ENCODE measurements at places on chromosomes 11 and 22.

GRCh38 chr11:95358511-95359340 lies 127.7 kb upstream of the SESN3 start:
- DNase-seq: no peak

DNA sequence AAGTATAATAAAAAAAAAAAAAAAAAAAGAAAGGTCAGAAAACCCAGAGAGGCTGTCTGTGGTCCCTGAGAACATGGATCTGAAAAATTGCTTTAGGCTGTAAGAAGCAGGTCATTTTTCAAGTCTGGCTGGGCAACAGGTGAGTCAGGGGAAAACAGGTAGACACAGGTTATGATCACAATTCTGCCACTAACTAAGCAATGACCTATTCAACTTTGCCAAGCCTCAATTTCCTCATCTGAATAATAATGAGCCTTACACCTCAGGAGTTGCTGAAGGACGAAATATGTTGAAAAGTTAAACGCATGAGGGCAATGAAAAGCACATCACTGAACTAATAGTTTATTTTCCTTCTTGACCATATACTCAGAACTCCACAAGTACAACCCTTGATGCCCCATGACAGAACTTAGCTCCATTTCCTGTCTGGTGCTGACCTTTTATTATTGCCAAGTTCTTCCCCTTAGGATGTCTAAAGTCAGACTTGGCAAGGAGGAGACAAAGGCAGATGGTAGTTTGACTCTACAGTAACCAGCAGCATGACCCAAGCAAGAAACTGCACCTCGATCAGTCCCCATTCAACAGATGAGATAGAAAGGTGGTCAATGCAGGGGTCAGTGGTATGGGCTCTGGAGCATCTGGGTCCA lies 93.6 kb downstream of the SYN3 start:
- no peak for DNase-seq

DNA sequence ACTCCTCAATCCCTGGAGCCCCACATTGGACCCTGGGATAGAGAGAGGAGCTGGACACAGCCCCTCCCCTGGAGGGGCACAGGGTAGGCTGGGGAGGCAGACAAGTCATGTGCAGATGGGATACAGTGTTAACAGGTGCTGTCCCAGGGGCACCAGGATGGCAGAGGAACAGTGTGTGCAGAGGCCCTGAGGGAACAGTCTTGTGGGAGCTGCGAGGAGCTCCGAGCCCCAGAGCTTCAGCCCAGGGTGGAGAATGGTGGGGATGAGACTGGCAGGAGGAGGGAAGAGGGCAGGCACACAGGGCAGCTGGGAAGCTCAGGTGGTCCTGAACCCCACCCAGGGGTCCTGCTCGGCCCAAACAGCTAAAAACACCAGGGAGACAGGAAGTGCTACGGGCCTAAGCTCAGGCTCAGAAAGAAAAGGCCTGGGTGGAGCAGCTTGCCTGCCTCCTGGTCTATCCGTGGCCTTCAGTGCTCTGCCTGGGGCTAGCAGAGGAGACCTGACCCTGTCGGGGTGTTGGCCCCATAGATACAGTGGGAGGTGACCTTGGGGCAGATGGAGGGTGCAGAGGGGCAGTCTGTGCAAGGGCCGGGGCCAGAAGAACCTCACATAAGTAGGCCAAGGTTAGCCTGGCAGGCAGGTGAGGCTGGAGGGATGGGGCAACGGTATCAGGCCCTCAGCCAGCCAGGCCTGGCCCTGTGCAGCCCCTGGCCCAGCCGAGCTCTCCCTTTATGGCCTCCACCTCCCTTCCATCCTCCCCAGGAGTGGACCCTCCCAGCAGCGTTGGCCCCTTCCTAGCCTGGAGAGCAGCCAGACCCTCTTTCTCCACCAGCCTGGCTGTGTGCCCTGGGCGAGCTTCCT lies 15.4 kb downstream of the CAPN5 start:
- no peak for DNase-seq

GRCh38 chr11:44241851-44242250 lies 68.1 kb downstream of the ALX4 start:
- no peak for DNase-seq

DNA sequence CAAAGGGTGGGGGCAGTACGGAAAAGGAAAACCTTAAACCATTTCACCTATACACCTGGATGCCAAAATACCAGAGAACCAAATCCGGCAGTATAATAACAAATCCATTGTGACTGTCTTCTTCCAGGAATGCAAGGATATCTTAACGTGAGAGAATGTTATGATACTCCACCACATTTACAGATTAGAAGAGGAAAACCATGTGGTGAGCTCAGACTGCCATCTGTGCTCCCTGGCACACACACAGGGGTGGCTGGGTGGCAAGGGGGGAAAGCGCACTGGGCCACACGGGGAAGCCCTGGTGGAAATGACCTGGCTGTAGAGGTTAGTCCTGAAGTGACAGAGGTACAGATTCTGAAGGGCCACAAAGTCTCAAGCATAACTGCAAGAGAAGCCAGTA lies 9.9 kb downstream of the EIF1AD start:
- DNase-seq: no peak

GRCh38 chr11:11359611-11360010 lies 6.6 kb upstream of the CSNK2A3 start:
- no peak for DNase-seq

- DNase-seq: peak; percentile 51
Observed at GRCh38 chr11:31240340-31240904, 129.1 kb downstream of the DCDC1 start.

- DNase-seq: no peak
Observed at GRCh38 chr11:63012430-63012829, 3.2 kb downstream of the SLC22A8 start.

DNA sequence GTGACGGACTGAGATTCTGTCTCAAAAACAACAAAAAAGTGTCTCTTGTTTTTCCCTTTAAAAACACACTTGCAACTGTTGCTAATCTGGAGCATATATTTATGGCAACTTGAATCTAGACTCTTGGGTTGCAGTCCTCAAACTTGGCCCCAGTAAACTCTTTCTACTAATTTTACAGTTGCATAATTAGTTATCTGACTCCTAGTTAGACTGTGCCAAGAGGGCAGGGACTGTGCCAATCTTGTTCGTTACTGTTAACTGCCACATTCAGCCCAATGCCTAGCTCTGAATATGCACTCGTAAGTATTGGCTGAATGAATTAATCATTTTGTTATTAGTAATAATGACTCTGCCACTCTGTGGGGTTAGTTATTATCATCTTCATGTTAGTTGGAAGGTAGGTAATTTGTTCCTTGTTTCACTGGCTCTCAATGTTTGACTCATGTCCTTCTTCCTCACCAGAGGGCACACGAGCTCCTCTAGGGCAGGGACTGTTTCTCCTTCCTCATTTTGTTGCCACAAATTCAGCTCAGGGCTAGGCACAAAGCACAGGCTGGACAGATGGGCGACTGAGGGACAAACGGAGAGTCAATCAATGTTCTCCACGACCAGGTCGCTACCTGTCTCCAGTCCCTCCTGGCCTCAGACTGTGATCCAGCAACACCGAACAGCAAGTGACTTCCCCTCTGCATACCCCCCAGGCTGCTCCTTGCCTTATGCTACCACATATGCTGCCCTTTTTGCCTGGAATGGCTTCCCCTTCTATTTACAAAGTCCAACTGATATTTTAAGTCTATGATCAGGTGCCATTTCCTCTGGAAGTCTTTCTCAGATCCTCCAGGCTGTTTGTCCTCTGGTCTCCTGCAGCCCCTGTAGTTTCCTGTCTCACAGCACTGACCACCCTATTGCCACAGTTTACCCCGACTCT lies 9.0 kb downstream of the CLPB start:
- DNase-seq: peak; percentile 18

DNA sequence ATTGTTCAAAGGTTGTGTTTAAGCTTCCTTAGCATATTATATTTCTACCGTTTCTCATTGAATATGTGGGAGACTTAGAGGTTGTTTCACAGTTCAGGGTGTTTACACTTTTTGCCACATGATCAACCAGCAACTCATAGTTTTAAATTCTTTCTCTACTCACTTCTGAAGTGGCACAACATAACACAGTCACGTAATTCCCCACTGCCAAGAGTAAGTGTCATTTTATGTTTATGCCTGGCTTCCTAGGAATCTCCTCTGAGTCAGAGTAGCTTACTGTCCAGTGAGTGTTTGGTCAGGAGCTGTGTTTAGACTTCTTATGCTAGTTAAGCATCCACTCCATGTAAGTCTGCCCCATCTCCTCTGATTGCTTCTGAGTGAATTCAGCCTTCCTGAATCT lies 520.8 kb upstream of the KIRREL3 start:
- no peak for DNase-seq

GRCh38 chr11:86741839-86742805 lies 58.2 kb upstream of the PRSS23 start:
- no peak for DNase-seq

DNA sequence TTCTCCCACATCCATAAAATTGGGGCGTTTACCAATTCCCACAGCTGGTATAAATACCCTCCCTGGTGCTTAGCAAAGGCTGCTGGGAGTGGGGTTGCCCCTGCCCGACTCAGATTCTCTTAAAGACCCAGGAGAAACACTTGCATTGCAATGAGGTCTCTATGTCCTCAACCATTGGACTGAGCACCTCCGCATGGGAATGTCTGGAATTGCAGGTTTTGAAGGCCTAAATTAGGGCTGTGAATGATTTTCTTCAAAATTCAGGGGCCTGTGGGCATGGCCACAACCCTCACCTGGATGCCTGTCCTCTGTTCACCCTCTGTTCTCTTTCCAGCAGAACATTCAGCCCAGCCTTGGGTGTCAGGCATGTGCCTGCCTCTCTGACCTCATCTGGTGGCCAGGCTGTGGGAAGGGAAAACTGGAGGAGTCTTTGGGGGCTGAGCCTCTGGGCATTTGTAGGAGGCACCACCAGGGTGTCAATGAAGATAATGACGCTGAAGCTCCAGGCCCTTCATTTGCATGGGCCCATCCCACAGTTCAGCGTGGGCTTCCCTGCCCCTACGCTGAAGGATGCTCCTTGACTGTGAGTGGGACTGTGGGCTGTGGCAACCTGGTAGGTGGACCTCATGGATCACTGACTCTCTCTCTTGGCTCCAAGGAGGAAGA lies 52.7 kb upstream of the MYEOV start:
- DNase-seq: no peak

DNA sequence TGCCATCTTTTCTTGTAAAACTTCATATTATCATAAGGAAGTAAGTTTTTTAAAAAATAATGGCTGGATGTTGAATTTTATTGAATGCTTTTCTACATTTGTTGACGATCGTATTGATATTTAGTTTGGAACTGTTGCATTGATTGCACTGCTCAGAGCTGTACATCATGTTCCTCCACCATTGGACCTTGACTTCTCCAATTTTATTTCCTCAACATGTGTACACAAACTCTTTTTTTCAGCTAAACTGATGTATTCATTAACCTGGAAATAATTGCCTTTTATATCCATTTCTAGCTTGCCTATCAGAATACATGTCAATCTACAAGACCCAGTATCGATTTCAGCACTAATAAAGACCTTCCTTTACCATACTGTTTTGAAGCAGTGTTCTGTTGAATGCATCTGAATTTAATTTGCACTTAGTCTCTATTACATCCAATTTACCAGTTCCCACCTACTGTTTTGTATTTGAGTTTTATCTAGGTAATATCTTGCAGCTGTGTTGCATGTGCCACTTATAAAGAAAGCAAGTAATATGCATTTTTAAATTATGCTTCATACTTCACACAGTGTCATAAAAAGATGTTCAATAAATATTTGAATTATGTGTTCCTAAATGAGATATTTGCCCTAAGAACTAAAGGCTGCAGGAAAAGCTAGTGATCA lies 5.5 kb downstream of the CEP57 start:
- no peak for DNase-seq

DNA sequence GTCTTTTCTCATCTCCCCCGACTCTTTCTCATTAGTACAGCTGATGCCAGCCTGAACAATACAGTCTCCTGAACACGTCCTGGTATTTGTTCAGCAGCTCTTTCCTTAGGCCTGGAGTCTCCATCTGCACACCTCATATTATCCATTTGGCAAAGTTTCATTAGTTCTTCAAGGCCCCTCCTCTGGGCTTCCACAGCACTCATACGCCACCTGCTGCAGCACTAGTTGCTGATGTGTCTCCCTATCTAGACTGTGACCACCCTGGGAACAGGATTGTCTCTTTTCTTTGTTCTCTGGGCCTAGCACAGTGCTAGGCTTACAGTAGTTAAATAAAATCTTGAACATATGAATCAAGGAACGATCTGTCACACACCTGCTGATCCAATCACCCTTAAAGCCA lies 17.2 kb downstream of the DCHS1 start:
- DNase-seq: peak; percentile 21

- DNase-seq: no peak
Observed at GRCh38 chr11:32444186-32444585, 8.8 kb upstream of the WT1 start.

- no peak for DNase-seq
Observed at GRCh38 chr11:46302866-46303265, 25.4 kb downstream of the CREB3L1 start.

Data from hematopoietic multipotent progenitor cell treated with erythropoietin and hydrocortisone succinate and interleukin-3 and kit ligand, for 8 days (in vitro differentiated cells).